ENCODE measurements at places on chromosomes 12 and 14.

- peak; percentile 73 for DNase-seq
Observed at GRCh38 chr12:96271469-96272199, 77.5 kb downstream of the ELK3 start.

DNA sequence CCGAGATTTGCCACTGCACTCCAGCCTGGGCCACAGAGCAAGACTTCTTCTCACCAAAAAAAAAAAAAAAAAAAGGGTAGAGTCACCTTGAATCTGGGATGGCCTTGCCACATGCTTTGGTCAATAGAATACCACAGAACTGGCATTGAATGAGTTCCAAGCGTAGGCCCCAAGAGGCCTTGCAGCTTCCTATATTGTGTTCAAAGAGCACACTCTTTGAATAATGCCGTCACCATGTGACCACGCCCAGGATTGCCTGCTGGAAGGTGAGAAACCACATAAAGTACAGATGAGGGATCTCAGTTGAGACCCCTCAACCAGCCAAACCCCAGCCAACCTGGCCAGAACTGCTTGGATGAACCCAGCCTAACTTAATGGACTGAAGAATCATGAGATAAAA, 239.2 kb upstream of the AMIGO2 start:
- DNase-seq, result no peak

DNA sequence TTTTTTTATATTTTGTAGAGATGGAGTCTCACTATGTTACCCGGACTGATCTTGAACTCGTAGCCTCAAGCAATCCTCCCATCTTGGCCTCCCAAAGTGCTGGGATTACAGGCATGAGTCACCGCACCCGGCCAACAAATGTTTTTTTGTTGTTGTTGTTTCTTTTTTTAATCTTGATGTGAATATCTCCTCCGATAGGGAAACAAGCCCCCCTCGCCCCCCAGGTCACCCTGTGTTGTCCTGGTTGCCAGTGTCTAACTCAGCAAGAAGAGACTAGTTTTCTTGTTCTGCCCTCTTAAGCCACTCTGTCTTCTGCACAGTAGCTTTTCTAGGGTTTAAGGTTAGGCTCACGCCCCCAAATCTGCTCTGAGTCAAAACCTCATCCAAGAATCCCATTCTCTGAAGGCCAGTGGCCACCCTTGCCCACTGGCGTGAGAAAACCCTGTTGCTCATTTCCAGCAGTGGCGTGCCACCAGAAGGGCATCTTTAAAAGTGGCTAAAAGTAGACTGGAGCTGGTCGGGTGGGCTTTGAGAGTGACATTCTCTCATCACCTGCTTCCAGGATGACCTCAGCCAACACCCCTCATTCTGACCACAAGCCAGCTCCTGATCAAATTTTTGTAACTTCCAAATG, 42.7 kb downstream of the C14orf132 start:
- no peak for DNase-seq

- DNase-seq, result peak; percentile 19
Observed at GRCh38 chr12:115464111-115464581, 780.2 kb upstream of the TBX3 start.
